ENCODE measurements at places on chromosomes 1 and 21. TPM values are rescaled to one million over a fixed set of nuclear protein-coding genes. Genes with fewer than 3 reads are reported as not detected.

The FCRL6 gene
- total RNA-seq, result not detected

The AKR7A3 gene
- total RNA-seq, result 0.06 TPM

The PAQR6 gene
- 1.2 TPM for total RNA-seq

The CRABP2 gene
- total RNA-seq, result 0.85 TPM

The MAP3K21 gene
- total RNA-seq, result not detected

The MYOG gene
- 538 TPM for total RNA-seq

The LIPI gene
- not detected for total RNA-seq

The KPRP gene
- total RNA-seq, result not detected

The NDUFV3 gene
- total RNA-seq, result 27.6 TPM

The PTBP2 gene
- 127 TPM for total RNA-seq

The TSNAX gene
- total RNA-seq, result 46.1 TPM

The ZFP69 gene
- total RNA-seq, result 11.7 TPM

The CFHR3 gene
- total RNA-seq, result 0.99 TPM

The PSEN2 gene
- total RNA-seq, result 41.4 TPM

The CNN3 gene
- total RNA-seq, result 380 TPM

The HTR6 gene
- total RNA-seq, result not detected

The PCBP3 gene
- total RNA-seq, result not detected

The CIART gene
- total RNA-seq, result not detected

The LORICRIN gene
- total RNA-seq, result not detected

The KRTAP13-2 gene
- total RNA-seq, result not detected

The DIO1 gene
- not detected for total RNA-seq

The PRR9 gene
- not detected for total RNA-seq

The C1orf94 gene
- 6.9 TPM for total RNA-seq

The LHX8 gene
- total RNA-seq, result not detected

Measured in SJCRH30 (cell line).